ENCODE measurements at places on chromosomes 5 and 9.

DNA sequence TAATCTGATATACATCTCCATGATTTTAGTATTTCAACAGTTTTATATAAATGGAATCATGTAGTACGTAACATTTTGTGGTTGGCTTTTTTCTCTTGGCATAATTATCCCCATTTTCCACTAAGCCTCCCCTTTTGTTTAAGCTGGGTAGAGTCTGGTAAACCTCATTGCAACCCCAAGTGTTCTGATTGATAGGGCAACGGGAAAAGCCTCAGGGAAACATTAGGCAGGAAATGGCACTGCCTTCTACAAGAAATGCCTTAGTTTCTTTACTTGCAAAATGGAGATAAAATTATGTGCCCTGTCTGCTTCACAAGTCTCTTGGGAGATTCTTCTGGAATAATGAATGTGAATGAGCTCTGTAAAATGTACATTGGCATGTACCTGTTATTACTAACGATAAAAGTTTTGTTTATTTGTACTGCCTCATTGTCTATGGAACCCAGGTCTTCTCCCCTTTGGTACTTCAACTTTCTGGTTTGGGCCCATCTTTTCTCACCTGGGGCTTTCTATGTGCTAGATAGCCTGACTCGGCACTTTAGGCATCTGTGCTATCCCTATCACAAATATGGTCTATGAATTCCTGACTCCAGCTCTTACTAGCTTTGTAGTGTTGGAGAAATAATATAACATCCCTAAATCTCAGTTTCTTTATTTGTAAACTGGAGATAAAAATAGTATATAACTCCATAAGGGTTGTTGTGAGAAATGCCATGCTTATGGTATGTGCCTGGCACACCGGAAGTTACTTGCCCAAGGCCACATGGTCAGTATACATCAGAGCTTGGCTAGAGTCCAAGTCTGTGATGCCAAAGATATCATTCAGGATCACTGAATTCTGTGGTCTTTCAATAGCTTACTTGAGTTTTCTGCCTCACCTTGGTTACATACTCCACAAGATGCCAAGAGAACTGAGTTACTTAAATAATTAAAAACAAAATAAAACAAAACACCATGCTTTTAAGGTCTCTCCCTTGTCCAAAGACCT is 48.2 kb upstream of the ZNF169 start:
- DNase-seq = no peak

- no peak for DNase-seq
Observed at GRCh38 chr9:128568470-128569078, 16.2 kb downstream of the SPTAN1 start.

DNA sequence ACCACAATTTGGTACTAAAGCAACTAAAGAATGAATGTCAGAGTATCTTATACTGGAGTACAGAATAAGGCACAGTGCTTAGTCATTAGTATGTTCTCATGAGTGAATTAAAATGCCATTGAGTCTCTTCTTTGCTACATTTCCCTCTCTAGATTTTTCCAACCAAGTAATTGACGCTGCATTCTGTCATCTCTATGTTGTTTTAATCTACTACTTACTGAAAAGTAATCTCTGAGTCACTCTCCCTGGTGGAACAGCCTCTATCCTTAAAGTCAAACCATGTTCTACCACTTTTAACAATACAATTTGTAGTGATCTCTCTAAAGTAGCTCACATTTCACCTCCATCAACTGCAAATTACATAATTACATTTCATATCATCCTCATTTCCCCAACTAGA is 495.1 kb downstream of the CDH18 start:
- no peak for DNase-seq

- no peak for DNase-seq
Observed at GRCh38 chr5:60488466-60489130, 211.4 kb downstream of the DEPDC1B start.

- no peak for DNase-seq
Observed at GRCh38 chr9:109047259-109047658, 34.0 kb upstream of the CTNNAL1 start.

DNA sequence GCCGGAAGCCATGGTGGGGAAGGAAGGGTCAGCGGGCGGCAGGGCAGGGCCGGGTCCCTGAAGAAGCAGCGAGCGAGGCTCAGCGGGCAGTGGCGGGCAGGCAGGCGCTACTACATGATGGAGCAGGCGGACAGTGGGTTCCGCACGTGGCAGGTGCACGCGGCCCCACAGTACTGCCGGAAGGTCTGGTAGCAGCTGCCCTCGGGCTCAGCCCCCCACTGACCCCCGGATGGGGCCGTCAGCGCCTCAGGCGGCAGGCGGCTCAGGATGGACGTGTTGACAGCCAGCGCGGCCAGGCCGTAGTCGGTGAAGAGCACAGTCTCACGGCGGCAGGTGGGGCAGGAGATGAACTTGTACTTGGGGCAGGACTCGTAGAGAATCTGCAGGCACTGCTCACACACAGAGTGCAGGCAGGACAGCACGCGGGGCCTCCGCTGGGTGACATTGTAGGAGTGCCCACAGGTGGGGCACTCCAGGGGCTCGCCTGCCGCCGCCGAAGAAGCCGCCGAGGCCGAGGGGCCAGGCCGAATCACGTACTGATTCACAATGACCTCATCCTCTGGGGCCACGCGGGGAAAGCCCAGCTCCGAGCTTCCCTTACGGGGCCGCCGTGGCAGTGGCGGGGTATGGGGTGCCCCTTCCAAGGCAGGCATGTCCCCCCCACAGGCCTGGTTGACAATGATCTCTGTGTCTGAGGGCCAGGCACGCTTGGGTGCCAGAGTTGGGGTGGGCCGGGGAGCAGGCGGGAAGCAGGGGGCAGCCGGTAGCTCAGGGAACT is 1.5 kb downstream of the RNF208 start:
- DNase-seq = no peak

GRCh38 chr9:29644514-29644913 is 2071.2 kb upstream of the C9orf72 start:
- DNase-seq = no peak

DNA sequence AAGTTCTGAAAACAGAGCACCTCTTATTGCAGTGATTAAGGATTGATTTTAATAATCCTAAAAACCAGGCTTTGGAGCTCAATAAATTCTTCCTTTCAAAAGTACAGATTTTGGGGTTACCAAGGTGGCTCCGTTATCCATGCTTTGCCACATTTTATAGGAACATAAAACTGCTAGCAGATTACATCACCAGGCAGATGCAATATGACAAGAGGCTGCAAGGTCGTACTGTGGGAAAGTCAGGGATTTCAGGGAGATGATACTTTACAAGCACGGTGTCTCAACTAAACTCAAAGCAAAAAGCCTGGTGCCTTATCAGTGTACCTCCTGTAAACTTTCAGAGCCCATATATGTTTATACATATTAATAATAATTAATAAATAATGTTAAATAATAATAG is 28.6 kb downstream of the ADAMTSL1 start:
- DNase-seq = no peak

DNA sequence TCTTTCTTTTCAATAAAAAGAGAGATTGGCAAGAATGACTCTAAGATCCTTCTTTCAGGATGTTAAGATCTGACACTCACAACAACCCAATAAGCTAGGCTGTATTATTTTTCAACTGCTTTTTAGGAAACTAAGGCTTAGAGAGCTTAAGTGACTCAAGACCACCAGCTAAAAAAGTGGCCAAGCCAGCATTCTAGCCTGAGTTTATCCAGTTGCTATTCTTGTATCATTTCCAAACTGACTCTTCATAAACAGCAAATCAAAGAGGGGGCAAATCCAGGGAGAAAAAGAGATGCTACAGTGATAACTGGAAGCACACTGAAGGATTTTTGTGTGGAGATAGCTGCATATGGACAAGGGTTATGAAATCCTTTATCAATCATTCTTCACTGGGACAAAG is 47.1 kb downstream of the TMEM252 start:
- no peak for DNase-seq

DNA sequence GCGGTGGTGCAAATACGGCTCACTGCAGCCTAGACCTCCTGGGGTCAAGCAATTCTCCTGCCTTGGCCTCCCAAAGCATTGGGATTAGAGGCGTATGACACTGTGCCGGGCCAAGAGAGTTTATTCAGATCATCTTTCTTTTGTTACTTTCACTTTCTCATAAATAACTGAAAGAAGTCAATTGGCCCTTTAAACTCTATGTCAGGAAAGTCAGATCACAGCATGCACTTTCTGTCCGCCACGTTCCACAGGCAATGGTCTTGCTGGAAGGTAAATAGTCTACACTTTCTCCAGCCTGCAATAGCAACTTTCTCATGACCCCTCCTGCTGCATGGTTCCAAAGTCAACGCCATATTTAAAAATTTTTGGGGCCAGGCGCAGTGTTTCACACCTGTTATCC is 6.5 kb upstream of the ARRDC1 start:
- no peak for DNase-seq

Measured in GF-D8 (cell line).